ENCODE measurements at places on chromosomes 13 and 19. TPM values are rescaled to one million over a fixed set of nuclear protein-coding genes. Genes with fewer than 3 reads are reported as not detected.
A peak's percentile ranks its signal among the peaks of the same experiment; 100 is the strongest.

Gene PRODH2
- total RNA-seq: not detected

Gene LILRB4
- total RNA-seq: 0.82 TPM

- no peak for DNase-seq
Observed at GRCh38 chr13:34164582-34164981, 346.6 kb downstream of the RFC3 start.

DNA sequence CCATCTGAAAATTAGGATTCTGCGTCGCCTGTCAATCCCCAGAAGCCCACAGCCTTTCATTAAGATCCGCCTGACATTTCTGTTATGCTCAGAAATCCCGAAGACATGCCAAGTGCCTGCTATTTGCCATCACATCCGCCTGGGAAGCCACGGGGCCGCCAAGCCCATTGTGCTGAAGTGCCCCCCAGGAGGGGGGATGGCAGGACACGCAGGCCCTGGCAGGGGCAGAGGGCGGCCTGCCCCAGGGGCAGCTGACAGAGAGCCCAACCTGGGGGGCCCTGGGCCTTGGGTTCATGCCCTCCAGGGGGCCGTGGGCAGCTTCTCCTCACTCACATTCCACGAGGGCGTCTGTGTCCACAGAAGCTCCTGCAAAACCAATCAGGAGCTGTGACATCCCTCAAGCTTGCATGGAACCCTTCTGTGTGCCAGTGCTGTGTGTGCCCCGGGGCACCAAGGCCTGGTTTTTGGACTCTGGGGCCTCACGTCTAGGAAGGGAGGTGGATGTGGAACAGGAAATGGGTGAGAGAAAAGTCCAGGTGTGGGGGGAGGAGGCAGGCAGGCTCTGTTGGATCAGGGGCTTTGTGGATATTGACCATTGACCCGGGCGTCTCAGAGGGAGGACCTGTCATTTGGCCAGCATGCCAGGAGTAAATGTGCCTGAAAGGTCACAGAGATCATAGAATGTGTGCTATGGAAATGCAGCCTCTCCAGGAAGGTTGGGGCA, 122.9 kb downstream of the URI1 start:
- DNase-seq: no peak

DNA sequence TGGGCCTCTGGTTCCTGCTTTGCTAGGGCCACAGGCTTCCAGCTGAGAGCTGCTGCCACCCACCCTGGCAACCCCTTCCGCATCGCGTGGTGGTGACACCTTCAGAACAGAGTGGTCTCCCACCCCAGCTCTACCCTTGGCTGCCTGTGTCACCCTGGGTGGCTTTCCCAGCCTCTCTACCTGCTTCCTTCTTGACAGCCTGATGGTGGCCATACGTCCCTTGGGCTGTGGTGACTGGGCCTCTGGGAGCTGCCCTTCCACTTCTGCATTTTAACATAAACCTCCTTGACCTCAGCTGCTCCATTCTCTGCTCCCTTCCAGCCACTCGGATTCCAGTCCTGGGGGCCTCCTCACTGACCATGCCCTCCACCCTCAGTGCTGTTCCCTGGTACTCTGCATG, 17.0 kb downstream of the PAK4 start:
- DNase-seq: no peak

DNA sequence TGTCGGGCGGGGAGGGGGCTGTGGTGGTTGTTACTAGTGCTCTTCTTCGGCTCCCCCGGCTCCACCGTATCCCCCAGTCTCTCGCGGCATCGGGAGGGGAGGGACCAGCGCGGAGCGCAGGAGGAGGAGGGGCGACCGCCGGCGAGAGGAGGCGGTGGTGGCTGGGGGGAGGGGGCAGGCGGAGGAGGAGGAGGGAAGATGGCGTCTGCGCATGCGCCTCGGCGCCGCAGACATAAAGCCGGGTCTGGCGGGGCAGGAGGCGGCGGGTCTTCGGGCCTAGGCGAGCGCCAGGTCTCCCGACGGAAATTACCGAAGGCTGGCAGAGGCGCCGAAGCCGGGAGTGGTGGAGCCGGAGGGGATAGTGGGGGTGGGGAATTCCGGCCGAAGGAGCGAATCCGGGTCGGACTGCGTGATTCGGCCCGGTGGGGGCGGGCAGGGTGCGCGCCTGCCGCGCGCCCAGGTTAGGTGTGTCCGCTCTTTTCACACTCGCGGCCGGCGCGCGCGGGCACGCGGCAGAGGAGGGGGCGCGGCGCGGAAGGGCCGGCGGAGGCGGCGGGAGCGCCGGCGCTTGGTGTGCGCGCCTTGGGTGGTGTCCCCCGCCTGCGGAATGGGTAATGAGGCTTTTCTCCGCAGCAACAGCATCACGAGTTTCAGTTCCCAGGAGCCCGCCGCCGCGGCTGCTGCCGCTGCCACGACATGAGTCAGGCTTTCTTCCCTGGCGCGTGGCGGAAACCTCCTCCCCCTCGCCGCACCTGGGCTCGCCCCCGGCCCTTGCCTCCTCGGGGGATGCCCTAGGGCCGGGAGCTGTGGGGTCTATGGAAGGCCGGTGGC, 1.3 kb upstream of the TSC22D1 start:
- peak; percentile 89 for DNase-seq

DNA sequence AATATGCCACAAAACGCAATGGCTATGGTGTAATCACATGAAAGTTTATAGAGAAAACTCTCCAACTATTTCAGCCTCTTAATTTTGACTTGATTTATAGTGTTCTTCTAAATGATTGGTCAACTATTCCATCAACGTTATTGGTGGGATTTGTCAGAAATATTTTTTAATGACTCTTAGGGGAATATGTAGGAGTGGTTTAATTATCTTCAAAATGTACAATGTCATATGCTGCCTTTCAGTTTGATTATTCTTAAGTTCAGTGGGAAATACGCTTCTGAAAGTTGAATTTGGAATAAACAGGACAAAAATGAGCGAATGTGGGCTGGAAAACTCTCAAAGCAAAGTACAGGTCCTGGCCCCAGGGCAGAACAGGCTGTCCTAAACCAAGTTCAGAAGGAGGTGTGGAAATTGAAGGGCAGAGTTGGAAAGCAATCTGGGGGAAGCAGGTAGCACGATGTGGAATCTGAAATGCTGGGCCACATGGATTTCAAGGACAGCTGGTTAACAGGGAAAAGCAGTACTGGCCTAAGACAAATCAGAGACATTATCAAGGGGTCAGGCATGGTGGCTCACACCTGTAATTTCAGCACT, 60.8 kb upstream of the MYCBP2 start:
- DNase-seq: no peak

- no peak for DNase-seq
Observed at GRCh38 chr19:18029617-18030338, 21.8 kb downstream of the ARRDC2 start.

DNA sequence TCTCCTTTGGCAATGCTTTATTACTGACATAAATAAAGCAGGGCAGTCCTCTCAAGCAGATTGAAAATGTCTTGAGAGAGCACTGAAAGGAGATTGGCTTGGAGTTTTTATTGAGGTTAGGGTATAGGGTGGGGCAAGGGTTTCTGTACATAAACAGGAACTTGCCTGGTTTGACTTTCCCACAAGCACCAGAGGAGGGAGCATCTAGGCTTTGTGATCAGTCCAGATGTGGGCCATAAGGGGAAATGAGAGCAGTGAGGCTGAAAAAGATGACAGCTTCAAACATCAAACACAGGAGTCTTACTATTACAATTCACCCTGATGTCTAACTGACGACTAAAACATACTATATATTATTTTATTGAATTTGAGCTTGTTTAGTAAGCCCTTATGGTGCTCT, 260.9 kb downstream of the MTUS2 start:
- DNase-seq: no peak

Gene KLK13
- total RNA-seq: not detected

Gene ARHGEF7
- 137 TPM for total RNA-seq

DNA sequence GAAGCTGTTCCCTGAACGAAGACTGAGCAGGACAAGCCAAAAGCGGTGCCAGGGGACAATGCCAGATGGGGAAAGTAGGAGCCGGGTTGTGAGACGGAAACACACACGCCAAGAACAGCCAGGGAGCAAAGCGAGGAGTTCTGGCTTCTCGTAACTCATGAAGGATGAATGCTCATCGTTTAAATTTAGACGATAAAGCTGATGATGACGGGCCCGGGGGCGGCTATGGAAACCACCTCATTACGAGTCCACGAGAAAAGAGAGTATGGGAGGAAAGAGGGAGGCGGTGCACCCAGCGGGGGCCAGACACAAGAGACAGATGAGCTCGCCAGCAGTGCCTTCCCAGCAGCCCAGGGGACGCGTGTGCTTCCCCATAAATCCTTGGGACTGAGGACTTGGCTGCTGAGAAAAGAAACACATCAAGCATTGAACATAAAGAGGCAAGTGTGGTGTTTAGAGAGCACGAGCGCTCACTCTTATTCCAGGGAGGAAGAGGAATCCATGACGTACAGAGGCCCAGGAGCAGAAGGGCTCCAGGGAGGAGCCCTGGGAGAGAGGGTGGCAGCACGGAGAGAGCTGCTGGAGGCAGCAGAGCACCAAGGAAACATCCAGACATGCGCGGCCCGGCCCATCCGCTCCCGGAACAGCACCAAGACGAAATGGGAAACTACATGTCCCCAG, 70.7 kb downstream of the EPS15L1 start:
- DNase-seq: no peak

Gene OR4F17
- total RNA-seq: not detected

DNA sequence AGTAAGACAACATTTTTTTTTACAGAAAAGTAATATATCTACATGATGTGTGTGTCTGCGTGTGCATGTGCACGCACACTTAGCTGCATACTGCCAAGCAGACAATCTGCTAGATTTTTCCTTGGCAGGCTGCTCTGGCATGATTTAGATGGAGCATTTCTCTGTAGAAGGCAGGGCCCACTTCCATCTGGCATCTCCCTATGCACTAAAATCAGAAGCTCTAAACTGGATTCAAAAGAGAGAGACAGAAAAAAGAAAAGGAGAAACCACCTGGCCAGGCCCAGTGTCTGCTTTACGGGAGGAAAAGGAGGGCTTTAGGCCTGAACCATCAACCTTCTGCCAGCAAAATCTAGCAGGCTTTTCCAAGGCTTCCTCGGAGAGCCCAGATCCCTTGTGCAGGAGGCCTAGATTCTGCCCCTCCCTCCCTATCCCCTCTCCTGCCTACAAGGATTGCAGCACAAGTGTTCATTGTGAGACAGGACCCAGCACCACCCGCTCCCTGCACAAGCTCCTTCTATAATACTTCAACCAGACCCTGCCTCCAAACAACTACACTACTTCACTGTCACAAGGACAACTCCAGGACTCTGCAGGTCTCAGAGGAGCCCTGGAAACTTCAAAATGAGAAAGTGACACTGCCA, 99.3 kb downstream of the DOCK9 start:
- DNase-seq: no peak

DNA sequence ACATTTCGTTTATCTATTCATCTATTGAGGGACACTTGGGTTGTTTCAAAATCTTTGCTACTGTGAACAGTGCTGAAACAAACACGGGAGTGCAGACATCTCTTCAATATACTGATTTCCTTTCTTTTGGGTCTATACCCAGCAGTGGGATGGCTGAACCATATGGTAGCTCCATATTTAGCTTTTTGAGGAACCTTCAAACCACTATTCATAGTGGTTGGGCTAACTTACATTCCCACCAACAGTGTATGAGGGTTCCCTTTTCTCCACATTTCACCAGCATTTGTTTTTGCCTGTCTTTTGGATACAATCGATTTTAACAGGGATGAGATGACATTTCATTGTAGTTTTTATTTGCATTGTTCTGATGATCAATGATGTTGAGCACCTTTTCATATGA, 798.2 kb downstream of the UQCRFS1 start:
- DNase-seq: no peak

Gene S1PR5
- total RNA-seq: 0.41 TPM

Gene C13orf42
- under 0.01 TPM for total RNA-seq

DNA sequence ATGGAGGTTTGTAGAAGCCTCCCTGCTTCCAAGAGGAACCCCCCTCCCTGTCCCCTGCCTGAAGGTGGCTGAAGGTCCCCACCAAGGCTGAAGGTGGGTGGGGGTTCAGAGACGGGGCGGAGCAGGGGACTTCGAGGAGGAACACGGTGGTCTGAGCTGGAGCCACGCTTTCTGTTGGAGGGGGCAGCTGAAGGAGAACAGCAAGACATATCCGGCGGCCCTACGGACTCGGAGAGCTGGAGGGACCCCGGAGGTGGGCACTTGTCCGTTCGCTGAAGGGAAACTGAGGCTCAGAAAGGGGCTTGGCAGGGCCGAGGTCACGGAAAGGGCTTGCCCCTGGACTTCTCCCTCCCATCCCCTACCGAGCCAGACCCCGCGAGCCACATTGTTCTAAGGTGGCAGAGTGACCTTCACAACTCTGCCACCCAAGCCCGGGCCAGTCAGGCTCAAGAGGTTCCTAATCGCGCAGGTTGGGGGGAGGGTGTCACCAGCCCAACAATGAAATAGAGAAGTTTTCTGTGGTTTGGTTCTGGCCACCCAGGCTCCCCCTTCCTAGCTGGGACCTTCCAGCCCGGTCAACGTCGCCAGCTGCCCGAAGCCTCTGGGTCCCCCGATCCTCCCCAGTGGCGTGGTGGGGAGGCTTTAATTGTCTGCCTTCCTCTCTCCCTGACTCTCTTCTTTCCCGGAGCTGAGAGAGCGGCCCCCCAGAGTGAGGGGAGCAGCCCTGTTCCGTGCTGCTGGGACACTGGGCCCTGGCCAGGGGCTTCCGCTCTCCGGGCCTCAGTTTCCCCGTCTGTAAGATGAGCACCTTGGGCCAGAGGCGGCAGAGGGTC, 15.5 kb upstream of the KCNN1 start:
- no peak for DNase-seq

Gene KLK14
- total RNA-seq: not detected

GRCh38 chr19:52336791-52337381, 843 bp downstream of the ZNF610 start:
- DNase-seq: no peak

Gene RNF113B
- not detected for total RNA-seq

Gene KBTBD6
- 101 TPM for total RNA-seq

- no peak for DNase-seq
Observed at GRCh38 chr19:36605877-36606478, 865 bp downstream of the ZNF382 start.

Gene ASPDH
- 0.82 TPM for total RNA-seq

DNA sequence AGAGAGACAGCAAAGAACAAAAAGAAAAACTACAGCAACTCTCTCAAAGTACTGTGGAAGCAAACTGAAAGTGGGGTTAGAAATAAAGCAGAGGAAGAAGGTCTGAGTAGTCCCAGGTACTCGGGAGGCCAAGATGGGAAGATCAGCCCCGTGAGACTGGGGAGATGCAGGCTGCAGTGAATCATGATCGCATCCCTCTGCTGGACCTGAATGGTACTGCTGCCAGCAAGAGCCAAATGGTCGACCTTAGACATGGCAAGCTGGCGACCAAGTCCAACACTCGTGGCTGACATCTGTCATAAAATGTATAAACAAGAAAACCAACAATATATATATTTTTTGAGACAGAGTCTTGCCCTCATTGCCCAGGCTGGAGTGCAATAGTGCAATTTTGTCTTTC, 33.7 kb upstream of the ZNF724 start:
- peak; percentile 23 for DNase-seq

DNA sequence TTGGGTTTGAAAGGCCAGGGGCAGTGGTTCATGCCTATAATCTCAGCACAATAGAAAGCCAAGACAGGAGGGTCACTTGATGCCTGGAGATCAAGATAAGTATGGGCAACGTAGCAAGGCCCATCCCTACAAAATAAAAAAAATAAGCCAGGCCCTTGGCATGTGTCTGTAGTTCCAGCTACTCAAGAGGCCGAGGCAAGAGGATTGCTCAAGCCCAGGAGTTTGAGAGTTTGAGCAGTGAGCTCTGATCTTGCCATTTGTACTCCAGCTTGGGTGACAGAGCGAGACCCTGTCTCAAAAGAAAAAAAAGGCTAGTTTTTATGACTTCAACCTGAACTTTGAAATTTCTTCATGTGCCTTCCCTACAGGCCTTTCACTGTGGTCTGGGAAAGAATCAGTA, 5.2 kb upstream of the ZNF480 start:
- no peak for DNase-seq

Data from frontal cortex (tissue), 4 donors.